Hindlimb muscle (tissue), 1 donor: ENCODE measurements at places on chromosomes 2 and 18. TPM values are rescaled to one million over a fixed set of nuclear protein-coding genes. Genes with fewer than 3 reads are reported as not detected.

The RGPD5 gene
- 29.9 TPM for polyA plus RNA-seq

The METTL21A gene
- 15.3 TPM for polyA plus RNA-seq

The MTHFD2 gene
- 23.1 TPM for polyA plus RNA-seq

GRCh38 chr2:43083710-43084698 lies 142.4 kb downstream of the ZFP36L2 start:
- no peak for DNase-seq

- no peak for DNase-seq
These were observed 24.3 kb downstream of the OSBPL1A start for GRCh38 chr18:24373328-24373727.

DNA sequence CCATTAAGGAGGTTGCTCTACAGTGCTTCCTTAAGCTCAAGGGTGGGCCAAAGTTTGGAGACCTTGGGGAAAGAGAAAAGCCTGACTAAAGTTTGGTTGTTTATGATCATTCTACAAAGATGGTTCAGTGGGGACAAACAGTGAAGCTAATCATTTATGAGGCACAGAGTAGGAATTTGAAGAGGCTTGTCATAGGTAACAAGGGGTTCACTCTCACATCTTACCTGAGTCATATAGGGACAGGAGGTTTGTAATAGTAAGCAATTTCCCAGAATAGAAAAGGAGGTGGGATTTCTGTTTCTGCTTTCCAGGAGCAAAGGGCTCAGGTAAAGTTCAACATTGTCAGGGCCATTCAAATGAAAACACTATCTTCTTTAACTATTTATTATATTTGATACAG lies 787.9 kb downstream of the CPS1 start:
- DNase-seq: no peak

GRCh38 chr18:68660354-68661183 lies 54.3 kb downstream of the TMX3 start:
- peak; percentile 23 for DNase-seq

- no peak for DNase-seq
These were observed 266.5 kb downstream of the NEDD4L start for GRCh38 chr18:58310517-58310916.
